ENCODE measurements at places on chromosomes 4 and X.

DNA sequence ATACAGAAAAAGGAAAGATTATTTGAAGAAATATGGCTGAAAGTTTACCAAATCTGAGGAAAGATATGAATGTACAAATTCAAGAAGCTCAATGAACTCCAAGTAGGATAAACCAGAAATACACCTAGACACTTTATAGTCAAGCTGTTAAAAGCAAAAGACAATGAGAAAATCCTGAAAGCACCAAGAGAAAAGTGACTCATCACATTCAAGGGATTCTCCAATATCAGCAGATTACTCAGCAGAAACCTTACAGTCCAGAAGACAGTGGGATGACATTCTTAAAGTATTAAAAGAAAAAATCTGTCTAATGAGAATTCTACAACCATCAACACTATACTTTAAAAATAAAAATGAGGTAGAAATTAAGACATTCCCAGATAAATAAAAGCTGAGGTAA is 223.8 kb upstream of the ZCCHC13 start:
- no peak for DNase-seq

- no peak for DNase-seq
Measured at GRCh38 chr4:6621556-6621927, 18.9 kb upstream of the MRFAP1 start.

GRCh38 chr4:176090115-176090514 is 24.5 kb downstream of the WDR17 start:
- no peak for DNase-seq

DNA sequence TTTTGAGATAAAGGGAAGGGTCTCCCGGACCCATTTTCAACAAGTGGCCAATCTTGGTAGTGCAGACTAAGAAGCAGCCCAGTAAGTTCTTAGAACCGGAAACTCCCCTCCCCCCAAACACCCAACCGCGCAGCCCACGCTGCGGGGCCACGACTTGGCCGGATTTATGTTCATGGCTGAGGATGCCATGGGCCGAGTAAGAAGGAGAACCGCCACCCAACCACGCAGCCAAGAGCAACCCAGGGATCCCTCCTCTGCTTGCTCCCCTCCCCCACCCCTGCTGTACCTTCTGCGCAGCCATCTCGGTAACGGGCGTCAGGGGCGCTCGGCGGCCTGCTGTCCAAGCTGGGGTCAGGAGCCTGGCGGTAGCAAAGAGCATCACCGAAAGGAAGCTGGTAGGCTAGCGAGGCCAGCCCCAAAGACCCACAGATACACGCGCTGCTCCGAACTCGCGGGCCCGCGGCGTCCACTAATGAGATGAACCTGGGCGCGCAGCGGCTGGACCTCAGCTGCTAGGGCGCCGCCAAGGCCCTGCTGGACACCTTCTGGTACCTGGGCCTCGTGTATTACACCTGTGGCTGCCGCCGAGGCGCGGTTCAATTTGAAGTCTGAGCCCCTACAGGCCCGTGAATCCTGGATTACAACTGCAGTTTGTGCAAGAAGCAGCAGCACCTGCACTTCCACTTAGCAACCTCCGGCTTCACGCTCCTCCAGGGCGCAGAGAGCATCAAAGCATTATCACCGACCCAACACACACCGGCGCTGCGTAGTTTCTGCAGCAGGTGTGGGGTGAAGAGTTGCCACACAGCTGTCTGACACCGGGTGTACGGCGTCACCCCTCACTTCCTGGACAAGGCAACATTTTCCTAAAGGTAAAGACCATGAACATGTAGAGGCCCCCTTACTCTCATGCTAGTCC is 63.4 kb downstream of the NUDT10 start:
- peak; percentile 16 for DNase-seq

- DNase-seq = no peak
Measured at GRCh38 chrX:10818651-10819050, 198.3 kb upstream of the MID1 start.

DNA sequence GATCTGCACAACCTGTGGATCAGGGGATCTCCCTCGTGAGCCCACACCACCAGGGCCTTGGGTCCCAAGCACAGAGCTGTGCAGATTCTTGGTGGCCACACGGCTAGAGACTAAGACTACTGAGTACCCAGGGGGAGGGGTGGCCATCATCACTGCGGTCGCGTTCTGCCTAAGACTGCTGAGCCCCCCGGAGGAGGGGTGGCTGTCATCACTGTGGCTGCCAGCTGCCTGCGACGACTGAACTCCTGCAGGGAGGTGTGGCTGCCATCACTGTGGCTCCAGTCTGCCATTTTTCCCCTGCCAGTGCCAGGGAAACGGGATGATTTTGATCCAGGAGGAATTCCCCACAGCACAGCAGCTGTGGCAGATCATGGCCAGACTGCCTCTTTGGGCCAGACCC is 141.7 kb upstream of the SPANXB1 start:
- DNase-seq = no peak

DNA sequence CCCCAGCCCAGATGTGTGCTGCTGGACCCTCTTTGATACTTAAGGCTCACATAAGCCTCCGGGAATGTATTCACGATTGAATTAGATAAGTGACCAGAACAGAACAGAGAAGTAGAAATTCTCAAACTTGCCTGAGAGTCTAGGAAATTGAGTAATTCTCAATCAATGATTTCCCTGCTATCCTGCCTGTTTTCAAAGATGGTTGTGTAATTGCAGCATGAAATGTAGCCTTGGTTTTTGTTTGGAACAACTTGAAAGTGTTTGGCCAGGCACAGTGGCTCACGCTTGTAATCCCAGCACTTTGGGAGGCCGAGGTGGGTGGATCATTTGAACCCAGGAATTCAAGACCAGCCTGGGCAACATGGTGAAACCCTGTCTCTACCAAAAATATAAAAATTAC is 41.2 kb downstream of the TNIP2 start:
- DNase-seq = no peak

DNA sequence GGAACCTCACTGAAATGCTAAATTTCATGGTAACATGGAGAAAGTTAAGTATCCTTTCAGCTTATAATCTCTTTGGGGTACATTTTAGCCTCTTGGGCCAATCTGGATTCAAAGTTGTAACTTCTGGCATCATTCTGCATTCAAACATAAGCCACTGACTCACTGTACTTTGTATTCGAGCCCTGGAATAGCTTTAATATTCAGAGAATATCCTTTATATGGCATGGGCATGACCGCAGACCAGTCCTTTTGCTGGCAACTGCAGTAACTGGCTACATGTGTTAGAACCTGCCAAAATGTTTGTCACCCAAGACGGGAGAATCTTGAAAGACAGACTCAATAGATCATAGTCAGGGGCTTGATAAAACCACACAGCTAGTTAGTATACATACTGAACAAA is 3.3 kb downstream of the GASK1B start:
- DNase-seq = no peak

DNA sequence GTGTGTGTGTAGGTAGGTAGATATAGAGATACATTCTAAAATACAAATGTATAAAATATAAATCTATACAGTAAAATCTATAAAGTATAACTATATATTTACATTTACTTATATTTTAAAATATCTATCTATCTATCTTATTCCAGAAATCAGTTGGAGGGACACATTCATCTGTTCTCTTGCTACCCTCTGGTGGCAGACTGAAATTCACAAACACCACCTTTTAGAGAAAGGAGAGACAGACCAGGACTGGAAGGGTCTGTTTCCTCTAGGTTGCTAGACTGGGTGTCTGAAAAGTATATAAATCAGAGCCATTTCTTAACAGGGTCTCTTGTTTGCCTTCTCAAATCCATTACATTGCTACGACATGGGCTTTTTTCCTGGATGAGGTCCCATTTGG is 343.0 kb downstream of the OPHN1 start:
- no peak for DNase-seq

DNA sequence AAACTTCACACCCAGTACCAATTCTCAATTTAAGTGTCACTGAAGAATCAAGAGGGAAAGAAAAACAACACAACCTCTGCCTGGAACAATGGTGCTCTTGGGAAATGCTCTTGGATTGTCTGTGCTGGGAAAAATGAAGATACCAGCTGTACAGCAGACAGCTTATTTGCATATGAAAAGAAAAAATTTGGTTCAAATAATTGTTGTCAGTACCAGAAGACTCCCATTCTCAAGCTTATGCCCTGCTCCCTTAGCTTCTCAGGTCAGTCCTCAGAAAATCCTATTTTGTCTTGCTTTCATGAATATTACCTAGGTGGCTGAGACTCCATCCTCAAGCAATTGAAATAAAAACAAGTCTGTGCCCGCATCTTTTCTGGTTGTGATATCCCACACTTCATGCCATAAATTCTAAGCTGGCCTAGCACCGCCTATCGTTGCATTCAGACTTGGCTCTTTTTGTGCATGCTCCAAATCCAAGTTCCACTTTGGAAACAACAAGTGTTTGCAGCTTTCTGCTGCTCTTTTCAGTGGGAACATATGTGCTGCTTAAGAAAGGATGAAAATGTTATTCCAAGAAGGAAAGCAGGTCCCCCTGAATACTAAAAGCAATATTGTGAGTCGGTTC is 431.6 kb downstream of the INPP4B start:
- no peak for DNase-seq

DNA sequence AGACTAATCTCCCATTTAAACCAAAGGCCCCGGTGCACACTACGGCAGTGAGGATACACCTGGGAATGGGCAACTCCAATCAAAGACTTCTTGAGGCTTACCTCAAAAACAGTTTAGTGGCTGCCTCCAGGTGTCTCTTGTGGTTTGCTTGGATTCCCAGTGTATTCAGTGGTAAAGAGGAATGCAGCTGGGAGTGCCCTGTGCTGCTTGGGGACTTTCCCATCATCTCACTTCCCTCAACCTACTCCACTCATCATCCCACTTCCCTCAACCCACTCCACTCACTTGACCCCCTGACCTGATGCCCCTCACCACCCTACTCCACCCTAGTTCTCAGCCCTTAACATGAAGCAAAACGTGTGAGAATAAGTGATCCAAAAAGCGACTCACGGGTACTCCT is 177.3 kb upstream of the ETNPPL start:
- no peak for DNase-seq

GRCh38 chr4:15423285-15423711 is 4.5 kb upstream of the C1QTNF7 start:
- DNase-seq = peak; percentile 31

Measured in activated CD4-positive, alpha-beta T cell treated with anti-CD3 and anti-CD28 coated beads, Interleukin-2, Interleukin-4, amounts not matched to agents 100 ng/mL and 50 ng/mL, durations not matched to agents 16 hours and 8 hours (primary cell).